ENCODE measurements at places on chromosomes 5 and 9. TPM values are rescaled to one million over a fixed set of nuclear protein-coding genes. Genes with fewer than 3 reads are reported as not detected.

GRCh38 chr5:68685863-68686262 is 408.0 kb upstream of the SLC30A5 start:
- DNase-seq, result no peak

DNA sequence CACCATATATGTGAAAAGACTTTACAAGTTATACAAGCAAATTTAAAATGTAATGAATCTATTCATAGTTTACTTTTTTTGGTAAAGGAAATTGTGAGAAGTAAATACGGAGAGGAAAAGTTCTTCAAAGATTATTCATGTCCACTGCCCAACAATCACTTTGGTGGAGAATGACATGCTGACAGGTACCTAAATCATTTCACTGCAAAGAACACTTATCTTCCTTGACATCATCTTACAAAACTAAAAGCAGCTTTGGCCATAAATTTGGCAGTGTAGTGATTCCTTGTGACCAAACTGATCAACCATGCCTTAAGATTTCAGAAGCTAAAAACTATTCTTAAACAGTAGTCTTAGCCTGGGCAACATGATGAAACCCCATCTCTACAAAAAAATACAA is 42.5 kb downstream of the GOLPH3 start:
- no peak for DNase-seq

DNA sequence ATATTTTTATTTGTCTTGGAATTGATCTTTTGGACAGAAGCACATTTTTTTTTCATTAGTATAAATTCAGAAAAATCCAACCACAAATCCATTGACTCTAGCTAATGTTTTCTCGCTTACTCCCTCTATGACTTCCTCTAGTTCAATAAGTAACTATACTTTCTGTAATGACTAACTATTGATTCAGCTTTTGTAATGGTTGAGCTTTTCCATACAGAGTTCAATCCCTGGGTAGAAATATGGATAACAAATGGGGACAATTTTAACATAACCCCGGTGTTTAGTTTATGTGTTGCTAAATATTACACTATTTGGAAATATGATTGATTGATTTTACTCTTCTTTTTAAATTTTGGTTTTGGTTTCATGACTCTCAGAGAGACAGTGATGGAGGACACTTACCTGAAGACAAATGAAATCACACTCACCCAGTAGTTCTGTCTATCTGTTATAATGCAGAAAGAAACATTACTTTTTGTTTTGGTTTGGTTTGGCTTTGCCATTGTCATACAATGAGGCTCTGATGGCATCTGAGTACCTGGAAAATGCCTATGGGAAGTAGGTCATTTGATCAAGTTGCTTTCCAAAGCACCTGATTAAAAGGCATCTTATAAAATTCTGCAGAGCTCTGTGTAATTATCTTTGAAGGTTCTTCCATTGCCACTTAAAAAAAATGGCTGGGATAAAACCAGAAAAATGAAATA is 309.7 kb upstream of the MPDZ start:
- no peak for DNase-seq

The FRRS1L gene
- 0.24 TPM for total RNA-seq

DNA sequence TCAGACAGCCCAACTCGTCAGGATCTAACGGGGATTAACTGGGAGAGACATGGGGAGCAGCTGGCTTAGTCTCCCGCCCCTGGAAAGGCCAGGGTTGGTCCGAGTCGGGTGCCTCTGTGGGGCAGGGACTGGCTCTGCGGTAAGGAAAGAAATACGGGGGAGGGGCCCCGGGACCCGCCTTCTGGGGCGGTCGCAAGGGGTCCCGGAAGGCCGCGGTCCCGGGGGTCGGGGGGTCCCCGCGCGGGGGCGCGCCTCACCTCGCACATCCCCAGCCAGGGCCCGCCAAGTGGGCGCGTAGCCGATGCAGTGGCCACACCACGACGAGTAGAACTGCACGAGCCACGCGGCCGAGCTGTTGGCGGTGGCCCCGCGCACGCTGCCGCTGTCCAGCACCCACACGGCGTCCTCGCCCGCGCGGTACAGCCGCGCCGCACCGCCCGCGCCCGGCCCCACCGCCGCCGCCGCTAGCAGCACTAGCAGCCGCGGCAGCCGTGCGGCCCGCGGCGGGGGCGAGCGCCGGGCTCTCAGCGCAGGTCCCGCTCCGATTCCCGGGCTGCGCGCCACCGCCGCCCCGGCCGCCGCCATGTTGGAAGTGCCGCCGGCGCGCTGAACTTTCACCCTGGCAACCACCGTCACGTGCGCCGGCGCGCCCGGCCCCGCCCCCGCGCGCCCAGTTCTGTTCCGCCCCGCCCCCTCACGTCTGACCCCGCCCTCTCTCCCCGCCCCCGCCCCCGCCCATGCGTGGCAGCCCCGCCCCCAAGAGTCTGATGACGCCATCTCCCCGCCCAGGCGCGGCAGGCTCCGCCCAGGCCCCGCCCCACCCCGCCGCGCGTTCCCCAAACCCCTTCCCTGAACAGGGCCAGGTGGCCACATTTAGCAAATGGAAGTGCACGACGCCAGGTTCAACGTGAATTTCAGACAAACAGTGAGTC is at the start of gene QSOX2:
TSS of gene QSOX2 (minus strand) at position 594 of the 932 bp plus-strand sequence. CDS start at position 585, 9 bp downstream.
- peak; percentile 67 for DNase-seq

DNA sequence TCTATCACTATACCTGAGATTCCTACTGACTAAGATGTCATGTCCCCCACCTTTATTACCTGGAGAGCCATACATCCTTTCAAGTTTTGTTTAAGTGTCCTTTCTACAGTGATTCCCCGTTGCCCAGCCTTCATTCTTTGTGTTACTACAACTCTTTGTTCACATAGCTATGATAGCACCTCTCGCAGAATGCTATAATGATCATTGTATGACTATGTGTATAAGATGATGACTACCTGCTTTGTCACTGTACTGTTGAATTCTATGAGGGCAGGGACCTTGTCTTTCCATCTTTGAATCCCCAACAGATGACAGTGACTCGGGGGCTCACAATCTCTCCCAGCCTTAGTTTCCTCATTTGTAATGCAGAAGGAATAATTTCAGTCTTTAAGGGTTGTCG is 361.2 kb downstream of the NPR3 start:
- no peak for DNase-seq

The IFNA2 gene
- 0.75 TPM for total RNA-seq

DNA sequence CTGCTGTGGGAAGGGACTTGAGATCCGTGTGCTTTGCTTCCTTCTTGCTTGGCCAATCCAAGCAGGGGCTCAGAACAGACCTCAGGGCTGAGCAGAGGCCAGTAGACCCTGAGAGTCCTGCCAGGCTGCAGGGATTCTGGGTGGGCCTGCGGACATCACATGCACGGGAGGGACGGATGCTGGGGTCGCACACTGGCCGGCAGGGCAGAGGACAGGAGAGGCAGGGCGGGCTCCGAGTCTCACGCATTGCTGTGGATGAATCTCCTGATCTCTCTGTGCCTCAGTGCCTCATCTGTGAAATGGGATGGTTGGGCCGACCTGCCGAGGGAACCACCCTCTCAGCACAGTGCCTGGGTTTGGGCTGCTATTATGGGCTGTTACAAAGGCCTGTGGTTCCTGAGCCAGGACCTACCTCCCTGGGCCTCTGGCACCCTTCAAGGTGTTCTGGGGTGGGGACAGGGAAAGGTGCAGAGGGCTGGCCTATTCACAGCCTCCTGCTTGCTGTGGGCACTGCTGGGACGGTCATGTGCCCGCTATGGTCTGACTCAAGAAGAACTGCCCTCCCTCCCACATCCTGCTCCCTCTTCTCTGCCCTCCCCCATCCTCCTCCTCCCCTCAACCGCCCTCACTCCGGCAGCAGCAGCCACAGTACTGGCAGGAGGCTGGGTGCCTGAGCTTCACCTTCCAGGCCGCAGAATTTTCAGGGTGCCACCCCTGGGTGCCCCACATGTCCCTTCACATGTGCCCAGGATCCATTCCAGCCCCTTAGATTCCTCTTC is 43.3 kb downstream of the NCS1 start:
- no peak for DNase-seq

- no peak for DNase-seq
Measured at GRCh38 chr5:27242258-27242626, 203.9 kb upstream of the CDH9 start.

- no peak for DNase-seq
Measured at GRCh38 chr9:133769511-133770075, 31.4 kb upstream of the SARDH start.

DNA sequence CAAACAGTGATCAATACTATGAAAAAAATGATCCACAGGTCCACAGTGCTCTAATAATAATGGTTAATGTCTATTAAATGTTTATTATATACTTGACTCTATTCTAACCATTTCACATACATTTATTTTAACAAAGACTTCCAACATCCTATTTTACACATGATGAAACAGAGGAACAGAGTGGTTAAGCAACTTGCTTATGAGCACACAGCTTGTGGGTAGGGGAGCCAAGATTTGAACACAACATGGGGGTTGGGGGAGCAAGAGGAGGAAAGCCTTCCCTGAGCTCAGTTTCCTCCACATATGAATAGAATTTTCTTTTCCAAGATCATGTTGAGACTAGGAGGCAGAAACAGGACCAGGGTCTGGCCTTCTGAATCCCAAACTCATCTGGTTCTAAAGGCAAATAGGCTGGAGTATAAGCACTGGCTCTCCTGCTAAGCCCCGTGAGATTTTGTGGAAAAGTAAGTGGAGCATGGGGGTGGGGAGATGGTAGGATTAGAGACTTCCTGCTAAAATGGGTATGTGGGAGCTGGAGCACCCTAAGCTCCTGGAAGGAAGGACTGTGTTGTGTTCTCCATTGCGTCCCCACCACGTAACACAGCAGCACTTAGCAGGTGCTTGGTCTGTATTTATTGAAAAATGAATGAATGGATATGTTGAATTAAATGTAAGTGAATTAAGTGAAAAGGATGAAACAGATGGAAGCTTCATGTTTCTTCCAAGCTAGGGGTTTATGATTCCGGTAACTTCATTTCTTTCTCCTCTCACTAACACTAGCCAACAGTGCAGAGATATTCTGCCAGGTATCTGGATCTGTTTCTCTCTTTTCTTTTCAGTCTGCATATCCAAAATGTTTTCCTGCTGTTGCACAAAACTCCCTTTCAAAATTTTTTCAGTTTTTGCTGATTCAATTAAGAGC is 26.9 kb upstream of the GALNT10 start:
- no peak for DNase-seq

DNA sequence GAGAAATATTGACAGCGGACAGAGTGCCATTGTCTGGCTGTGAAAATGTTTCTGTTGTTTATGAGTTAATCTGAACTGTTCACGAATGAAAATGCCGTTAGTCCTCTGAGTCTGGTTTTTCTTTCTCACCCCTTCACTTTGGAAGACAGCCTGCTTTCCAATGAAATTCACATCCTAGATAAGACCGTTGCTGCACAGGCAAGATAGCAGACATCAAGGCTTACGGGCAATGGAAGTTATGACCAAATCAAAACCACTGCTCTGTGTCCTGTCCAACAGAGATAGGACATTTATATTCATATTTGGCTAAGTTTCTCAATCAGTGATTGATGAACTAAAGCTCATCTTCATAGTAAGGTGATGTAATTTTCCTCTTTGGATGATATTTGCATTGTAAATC is 180.0 kb upstream of the DMAC1 start:
- no peak for DNase-seq

DNA sequence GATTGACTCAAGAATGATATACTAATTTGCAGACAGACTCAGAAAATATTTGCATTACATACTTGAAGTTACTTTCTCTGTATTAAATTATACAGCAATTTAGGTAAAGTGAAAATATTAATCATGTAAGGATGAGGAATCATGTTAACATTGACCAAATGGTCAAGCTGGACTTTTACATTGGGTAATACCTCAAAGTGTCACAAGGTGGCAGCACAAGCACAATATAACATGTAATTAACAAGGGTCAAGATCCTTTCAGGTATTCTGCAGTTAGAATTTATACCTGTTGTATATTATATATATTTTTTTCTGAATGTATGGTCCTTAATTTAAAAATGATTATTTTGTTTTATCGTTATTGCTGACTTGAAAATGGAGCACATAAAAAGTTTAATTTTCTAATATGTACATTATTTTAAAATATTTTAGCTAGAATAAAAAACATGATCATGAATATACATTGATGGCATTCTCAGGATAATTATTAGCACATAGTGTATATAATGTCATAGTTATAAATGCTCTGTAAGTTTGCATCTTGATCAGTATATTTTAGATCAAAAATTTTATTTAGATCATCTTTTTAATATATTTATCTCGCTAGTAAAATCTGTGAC is 8.6 kb downstream of the HAPLN1 start:
- peak; percentile 41 for DNase-seq

DNA sequence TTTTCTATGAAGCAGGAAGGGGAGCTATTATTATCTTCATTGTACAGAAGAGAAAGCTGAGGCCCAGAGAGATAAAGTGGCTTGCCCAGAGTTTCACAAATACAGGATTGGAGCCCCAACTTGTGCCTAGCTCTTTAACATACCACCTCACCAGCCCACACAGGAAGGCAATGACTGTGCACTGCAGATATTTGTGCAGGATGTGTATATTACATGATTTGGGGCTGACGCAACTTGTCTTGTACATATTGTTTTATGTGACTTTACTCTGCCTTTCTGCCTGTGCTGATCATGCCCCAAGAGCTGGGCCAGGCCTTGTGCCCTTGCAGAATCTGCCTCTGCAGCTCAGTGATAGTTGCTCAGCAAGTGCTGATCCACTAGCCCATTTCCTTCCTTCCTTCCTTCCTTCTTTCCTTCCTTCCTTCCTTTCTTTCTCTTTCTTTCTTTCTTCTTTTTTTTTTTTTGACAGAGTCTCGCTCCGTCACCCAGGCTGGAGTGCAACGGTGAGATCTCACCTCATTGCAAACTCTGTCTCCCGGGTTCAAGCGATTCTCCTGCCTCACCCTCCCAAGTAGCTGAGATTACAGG is 106.6 kb upstream of the TBCA start:
- DNase-seq, result no peak

The PCDHAC1 gene
- 1.1 TPM for total RNA-seq

GRCh38 chr9:27336126-27336525 is 39.2 kb upstream of the EQTN start:
- no peak for DNase-seq

- no peak for DNase-seq
Measured at GRCh38 chr9:109411798-109412352, 86.2 kb downstream of the PTPN3 start.

DNA sequence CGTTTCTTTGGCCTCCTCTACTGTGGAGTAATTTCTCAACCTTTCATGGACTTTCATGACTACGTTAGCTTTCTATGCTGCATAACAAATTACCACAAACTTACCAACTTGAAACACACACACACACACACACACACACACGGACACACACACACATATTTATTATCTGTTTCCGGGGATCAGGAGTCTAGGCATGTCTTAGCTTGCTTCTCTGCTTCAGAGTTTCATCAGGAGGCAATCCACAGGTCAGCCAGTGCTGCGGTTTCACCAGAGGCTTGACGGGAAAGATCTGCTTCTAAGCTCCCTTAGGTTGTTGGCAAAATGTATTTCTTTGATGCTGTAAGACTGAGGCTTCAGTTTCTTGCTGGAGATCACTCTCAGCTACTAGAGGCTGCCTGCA is 59.0 kb upstream of the C9orf72 start:
- no peak for DNase-seq

The SOHLH1 gene
- not detected for total RNA-seq

The OLFM1 gene
- total RNA-seq, result 25.2 TPM

- no peak for DNase-seq
Measured at GRCh38 chr5:27328480-27328879, 290.1 kb upstream of the CDH9 start.

The RNF208 gene
- not detected for total RNA-seq

The GPR151 gene
- not detected for total RNA-seq

- DNase-seq, result no peak
Measured at GRCh38 chr9:104769655-104770054, 5.7 kb downstream of the NIPSNAP3B start.

GRCh38 chr5:14256756-14257393 is 113.7 kb downstream of the TRIO start:
- no peak for DNase-seq

The PRLR gene
- 0.47 TPM for total RNA-seq

- peak; percentile 7 for DNase-seq
Measured at GRCh38 chr5:132205385-132206125, 22.1 kb downstream of the P4HA2 start.

The SPATA6L gene
- 5.5 TPM for total RNA-seq

Measured in omental fat pad (tissue), 4 donors.